Memory B cell (primary cell): ENCODE measurements at places on chromosomes 7 and 10.

DNA sequence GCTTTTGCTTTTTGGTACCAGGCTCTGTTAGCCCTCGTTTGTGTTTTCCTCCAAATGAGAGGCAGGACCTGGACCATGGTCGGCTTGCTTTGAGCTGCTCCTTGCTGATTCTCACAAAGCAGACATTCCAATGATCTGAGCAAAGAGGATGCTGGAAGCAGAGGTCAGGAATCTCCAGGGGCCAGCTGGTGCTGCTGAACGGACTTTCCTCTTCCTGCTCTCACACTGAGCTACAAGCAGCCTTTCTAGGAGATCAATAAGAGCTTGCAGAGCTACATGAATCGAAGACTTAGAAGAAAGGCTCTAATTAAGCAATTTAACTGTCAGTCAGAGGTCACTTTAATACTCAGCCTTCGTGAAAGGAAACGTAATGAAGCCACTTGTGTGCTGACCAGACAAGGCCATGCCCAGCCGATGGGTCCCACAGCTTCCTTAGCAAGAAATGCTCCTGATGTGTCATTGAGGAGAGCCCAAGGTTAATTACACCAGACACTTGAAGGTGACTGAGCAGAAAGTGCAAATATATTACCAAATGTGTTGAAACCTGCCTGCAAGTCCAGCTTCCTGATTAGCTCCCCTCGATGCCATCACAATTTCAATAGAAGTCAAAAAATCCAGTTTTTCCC, 151.3 kb upstream of the RSU1 start:
- no peak for DNase-seq

GRCh38 chr10:52649511-52649910, 123.1 kb downstream of the MBL2 start:
- no peak for DNase-seq

GRCh38 chr7:54581511-54581910, 39.3 kb downstream of the VSTM2A start:
- no peak for DNase-seq

DNA sequence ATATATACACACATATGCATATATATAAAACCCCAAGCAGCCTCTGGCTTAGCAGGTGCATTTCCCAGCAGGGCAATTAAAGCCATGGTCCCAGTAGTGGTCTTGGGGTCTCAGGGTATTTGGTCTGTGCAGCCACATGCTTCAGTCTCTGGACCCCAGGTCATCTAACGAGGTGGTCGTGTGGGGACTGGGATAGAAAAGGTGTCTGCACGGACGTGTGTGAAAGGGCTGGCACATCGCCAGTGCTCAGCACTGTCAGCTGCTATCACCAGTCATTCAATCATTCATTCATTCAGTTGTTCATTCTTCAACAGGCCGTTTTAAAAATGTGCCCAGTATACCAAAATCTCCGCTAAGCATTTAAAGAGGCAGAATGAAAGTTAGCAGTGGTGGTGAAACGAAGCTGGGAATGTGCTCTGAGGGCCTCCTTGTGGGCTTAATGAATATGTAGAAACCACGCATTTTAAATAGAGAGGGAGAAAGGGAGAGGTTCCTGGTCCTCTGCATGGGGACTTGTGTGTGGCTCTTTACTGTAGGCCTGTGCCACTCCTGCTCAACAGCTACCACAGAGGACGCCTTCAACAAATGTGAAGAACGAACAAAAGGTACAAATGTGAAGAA, 170.4 kb downstream of the EGFR start:
- no peak for DNase-seq

- no peak for DNase-seq
Measured at GRCh38 chr10:126073606-126074005, 177.2 kb downstream of the FANK1 start.

- no peak for DNase-seq
Measured at GRCh38 chr7:152162287-152162686, 136.8 kb downstream of the GALNT11 start.

- no peak for DNase-seq
Measured at GRCh38 chr7:107998660-107999480, 4.1 kb downstream of the LAMB1 start.

DNA sequence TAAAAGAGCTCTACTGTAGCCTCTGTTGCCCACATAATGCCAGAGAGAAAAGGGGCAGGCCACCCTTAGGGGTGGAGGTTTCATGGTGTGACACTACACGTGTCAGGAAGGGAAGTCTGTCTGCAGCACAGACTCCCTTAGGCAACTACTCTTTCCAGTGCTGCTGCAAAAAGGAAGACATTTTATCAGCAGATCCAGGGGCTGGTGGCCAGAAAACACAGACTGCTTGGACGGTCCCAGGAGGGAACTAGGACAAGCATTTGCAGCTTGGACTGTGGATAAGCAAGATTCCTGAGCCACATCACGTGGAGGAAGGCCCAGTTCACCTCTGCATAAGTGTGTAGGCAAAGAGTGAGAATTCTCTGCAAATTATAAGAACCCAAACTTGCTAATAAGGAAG, 220.8 kb downstream of the FANK1 start:
- DNase-seq = no peak

DNA sequence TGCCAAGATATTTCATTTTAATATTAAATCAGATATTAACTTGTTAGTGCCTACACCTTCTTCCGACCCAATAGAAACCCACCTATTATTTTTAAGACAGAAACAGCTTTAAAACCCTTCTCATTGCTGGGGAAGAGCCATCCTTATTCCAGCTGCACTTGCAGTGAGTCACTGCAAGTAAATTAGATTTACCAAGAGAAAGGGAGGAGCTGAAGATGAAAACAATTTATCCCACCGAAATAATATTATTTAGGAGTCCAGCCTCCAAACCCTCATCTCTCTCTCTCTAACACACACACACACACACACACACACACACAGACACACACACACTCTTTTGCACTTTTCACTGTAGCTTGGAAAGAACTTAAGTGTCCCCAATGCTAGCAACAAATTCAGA, 26.9 kb downstream of the TWIST1 start:
- no peak for DNase-seq

DNA sequence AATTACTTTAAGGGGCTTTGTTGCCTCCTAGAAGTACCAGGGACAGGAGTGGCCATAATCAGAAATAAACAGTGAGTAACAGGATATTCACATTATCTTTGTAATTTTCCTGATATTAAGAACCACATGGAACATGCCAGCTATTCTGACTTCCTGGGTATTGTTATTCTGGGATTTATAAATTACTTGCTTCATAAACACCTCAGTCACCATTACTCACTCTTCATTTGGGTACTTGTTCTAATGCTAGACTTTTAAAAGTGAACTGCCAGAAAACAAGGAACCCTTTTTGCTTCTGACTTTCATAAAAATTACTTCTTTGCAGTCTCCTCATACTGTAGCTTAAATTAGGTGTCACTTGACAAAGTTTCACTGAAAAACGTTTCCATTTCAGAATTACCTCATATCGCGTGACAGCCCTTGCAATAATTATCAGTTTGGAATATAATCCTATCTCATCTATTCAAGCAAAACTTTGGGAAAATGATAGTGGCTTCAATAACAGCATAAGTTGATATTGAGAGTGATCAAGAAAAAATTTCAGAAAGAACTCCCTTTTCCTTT, 29.8 kb downstream of the CABCOCO1 start:
- no peak for DNase-seq

DNA sequence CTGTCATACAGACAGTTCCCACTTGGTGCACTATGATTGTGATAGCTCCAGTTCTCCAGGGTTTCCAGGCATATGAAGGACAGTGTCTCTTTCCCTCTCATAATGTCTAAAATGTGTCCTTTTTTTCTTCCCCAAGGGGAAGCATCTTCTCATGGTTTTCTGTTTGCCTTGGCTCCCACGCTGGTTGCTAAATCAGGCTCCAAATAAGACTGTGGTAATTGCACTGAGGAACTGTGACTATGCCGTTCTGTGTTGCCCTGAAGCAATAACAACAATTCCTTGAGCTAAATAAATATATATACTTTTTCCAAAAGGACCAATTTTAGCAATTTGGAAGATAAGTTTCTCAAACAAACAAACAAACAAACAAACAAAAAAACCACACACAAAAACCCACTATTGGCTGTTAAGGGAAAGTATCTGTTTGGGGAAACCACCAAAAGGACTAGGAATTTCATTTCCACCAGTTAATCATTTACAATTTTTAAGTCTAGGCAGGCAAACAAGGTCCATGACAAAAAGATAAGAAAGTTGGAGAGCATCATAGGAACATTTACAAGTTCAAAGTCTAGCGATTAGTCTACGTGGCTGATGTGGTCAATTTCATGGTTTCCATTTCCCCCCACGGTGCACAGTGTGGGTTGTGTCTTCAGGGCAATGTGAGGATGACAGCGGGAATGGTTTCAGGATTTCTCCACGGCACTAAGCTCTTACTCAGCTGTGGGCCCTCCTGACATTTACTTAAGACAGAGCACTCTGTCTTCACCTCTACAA, 62.4 kb downstream of the THNSL1 start:
- DNase-seq = no peak

DNA sequence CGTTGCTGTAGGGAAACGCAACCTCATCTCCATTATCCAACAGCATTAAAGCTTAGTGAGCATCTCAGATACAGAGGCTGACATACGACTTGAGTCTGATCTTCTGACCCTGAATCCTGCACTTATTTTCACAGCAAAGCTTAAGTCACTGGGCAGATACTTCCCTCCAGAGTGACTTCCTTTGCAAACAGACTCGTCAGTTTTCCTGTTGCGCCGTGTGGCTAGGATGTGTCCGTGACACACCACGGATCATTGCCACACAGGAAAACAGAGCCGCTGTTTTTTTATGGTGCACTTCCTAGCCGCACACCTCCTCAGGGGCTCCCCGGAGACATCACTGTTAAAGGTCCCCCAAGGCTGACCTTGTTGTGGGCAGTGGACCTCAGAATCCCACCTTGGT, 94.9 kb upstream of the MKI67 start:
- DNase-seq = no peak

DNA sequence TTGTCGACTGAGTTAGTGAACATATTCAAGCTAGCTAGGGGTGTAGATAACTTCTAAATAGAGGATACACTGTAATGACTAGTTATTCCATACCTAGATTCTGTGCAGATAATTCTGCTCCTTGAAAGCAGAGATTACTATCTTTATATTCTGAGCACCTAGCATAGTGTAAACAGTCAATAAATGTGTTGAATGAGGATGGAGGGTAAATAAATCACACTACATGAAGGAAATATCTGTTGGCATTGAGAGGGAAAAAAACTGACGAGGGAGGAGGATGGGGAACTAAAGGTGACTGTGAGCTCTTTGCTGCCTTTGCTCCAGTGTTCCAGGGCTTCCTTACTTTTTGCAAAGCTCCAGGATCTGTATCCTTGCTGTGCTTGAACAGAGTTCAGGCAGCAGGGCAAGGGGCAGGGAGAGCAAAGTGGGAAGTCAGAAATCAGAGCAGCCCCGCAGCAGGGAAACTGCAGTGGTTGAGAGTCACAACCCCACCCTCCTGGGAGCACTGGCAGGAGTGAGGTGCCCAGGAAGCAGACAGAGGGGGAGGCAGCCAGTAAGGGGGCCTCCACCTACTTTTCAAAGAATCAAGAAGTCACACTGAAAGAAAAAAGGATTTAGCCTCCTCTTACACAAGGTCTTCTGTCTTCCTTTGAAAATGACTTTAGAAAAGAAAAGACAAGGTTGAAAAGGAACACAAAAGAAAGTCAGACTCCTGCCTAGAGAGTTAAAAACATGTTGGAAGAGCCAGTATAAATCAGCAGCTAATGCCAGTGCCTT, 71.8 kb upstream of the LRRN3 start:
- DNase-seq = no peak

DNA sequence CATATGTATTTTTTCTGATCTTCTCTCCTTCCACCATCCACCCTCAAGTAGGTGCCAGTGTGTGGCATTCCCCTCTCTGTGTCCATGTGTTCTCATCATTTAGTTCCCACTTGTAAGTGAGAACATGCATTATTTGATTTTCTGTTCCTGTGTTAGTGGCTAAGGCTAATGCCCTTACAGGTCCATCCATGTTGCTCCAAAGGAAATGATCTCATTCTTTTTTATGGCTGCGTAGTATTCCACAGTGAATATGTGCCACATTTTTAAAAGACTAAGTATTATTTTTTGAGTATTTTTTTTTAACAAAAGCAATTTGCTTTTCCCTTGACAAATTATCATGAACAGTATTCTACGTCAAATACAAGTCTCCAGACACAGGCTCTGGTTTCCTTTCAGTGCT, 86.4 kb upstream of the ZNF746 start:
- no peak for DNase-seq

- DNase-seq = no peak
Measured at GRCh38 chr7:20030417-20030816, 186.8 kb downstream of the MACC1 start.

- no peak for DNase-seq
Measured at GRCh38 chr7:152590481-152590880, 85.5 kb downstream of the XRCC2 start.

DNA sequence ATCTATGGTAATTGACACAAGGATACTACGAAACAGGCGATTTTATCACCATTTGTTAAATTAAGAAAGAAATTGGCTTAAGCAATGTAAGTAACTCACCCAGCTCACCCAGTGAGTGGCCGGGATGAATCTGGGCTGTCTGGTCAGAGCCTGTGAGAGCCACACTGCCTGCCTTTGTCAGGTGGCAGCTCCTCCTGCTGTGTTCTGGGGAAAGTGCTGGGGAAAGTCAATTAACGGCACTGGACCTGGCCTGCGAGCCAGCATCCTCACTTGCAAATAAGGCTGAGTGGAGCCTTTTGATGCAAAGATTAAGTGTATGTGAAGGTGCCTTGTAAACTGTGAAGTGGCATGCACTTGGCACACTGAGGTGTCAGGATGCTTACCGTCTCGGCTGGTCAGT, 13.4 kb upstream of the CXCL12 start:
- DNase-seq = no peak

- DNase-seq = no peak
Measured at GRCh38 chr7:105655067-105655466, 73.8 kb upstream of the EFCAB10 start.

DNA sequence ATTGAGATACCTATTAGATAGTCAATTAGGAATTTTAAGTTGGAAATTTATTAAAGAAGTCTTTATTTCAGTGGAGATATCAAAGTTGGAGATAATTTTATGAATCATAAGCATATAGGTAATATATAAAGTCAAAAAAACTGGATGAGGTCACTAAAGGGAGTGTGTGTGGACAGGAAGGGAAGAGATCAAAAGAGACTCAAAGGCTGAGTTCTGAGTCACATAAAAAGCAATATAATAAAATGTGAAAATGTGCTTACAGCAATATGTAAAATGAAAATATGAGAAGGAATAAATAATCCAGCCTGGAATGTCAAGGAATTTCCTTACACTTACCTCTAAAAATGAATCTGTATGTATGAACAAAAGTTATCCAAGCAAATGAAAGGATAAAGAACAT, 583.3 kb upstream of the SORCS1 start:
- DNase-seq = no peak

DNA sequence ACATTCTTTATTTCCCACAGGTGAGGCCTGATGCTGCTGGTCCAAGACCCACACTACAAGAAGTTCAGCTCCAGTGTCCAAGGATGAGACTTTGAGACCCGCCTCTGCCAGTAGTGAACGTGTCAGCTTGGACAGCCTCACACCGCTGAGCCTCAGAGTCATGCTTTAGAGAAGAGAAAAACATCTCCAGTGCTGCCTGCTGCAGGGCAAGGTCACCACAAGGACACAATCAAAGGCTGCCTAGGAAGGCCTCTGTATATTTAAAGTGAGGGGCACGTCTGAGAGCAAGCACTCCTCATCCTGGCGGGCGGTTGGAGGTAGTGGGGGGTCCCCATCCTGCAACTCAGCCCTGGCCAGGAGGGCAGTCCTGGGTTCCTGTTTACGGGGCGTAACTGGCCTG, 19.3 kb downstream of the FGFR2 start:
- DNase-seq = no peak
